Tongue (tissue), 3 donors: ENCODE measurements at places on chromosomes 13 and 19.

- DNase-seq, result no peak
These were observed 80.3 kb upstream of the FLT1 start for GRCh38 chr13:28575200-28575599.

GRCh38 chr19:28934631-28935030 lies 278.3 kb downstream of the UQCRFS1 start:
- DNase-seq, result no peak

GRCh38 chr19:44686896-44687295 lies 12.1 kb upstream of the CEACAM16 start:
- DNase-seq, result no peak

- peak; percentile 49 for DNase-seq
These were observed 2.0 kb downstream of the LRRC4B start for GRCh38 chr19:50565984-50566903.

DNA sequence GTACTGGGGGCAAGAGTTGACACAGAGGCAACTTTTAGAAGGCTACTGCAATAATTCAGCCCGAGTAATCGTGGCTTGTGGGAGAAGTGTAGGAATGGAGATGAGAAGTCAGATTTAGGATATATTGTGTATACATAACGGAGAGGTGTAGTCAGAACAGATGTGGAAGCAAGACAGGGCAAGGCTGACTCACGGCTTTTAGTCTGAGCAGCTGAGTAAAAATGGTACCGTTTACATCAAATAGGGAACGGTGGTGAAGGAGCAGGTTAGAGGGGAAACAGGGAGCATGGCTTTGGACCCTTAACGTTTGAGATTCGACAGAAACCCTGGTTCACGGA lies 796 bp upstream of the LSM14A start:
- DNase-seq, result no peak

DNA sequence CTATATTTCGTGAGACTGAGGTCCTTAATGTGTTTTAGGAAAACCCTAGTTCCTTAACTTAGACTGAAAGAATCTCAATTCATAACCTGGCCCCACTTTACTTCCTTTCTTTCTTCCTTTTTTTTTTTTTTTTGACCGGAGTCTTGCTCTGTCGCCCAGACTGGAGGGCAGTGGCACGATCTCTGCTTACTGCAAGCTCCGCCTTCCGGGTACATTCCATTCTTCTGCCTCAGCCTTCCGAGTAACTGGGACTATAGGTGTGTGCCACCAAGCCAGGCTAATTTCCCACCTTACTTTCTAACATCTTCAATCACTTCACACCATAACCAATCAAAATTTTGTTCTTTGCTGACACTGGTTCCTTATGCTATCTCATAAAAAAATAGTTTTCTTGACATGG lies 2097.0 kb downstream of the PCDH9 start:
- no peak for DNase-seq

DNA sequence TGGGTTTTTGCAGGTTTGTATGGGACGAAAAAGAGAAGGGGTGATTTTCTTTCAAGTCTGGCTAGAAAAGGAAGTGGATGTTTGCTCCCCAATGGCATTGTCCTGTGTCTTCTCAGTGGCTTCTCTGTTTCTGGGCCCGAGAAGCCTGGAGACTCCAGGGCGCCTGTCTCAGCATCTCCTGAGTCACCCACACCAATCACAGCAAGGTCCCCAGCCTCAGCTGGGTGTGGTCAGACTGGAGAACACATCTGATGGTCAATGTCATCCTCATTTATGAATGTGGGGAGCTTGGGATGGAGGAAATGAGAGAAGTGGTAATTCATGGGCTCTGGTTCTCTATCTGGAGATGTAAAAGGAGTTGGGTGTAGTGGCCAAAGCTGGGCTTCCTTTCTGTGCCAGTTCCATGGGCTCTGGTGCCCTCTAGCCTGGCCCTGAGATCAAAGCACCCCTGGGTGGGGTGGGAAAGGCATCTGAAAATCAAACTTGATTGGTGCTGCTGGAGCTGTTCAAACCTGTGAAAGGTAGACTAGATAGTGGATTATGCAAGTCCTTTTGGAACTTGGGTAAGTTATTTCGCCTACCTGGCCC lies 13.4 kb downstream of the RASL11A start:
- no peak for DNase-seq
